Esophagus muscularis mucosa (tissue), 4 donors: ENCODE measurements at places on chromosomes 2 and 18. TPM values are rescaled to one million over a fixed set of nuclear protein-coding genes. Genes with fewer than 3 reads are reported as not detected.

The SP100 gene
- total RNA-seq: 92.2 TPM

GRCh38 chr2:196341277-196341841 lies 170.0 kb upstream of the STK17B start:
- peak; percentile 66 for DNase-seq

The RAB3GAP1 gene
- total RNA-seq: 66.9 TPM

The IL36B gene
- not detected for total RNA-seq

GRCh38 chr2:131445896-131446295 lies 30.0 kb upstream of the TUBA3D start:
- no peak for DNase-seq

- DNase-seq: no peak
Observed at GRCh38 chr2:177296040-177296439, 31.5 kb upstream of the NFE2L2 start.

- no peak for DNase-seq
Observed at GRCh38 chr2:147348931-147349555, 495.8 kb upstream of the ACVR2A start.

- no peak for DNase-seq
Observed at GRCh38 chr2:45622336-45623075, 11.4 kb upstream of the SRBD1 start.

- no peak for DNase-seq
Observed at GRCh38 chr2:43559391-43560230, 36.2 kb downstream of the THADA start.

The DSC2 gene
- total RNA-seq: 2.1 TPM

GRCh38 chr18:25164848-25165811 lies 186.8 kb downstream of the ZNF521 start:
- no peak for DNase-seq
